ENCODE measurements at places on chromosomes 11 and 22.

- DNase-seq, result no peak
These were observed 175.3 kb downstream of the IGLL1 start for GRCh38 chr22:23404689-23405365.

- DNase-seq, result no peak
These were observed at the start of gene TRIM22 for GRCh38 chr11:5689551-5689983. TSS of gene TRIM22 (plus strand) at chr11:5689790. CDS start at chr11:5696233, 6,443 bp downstream.

DNA sequence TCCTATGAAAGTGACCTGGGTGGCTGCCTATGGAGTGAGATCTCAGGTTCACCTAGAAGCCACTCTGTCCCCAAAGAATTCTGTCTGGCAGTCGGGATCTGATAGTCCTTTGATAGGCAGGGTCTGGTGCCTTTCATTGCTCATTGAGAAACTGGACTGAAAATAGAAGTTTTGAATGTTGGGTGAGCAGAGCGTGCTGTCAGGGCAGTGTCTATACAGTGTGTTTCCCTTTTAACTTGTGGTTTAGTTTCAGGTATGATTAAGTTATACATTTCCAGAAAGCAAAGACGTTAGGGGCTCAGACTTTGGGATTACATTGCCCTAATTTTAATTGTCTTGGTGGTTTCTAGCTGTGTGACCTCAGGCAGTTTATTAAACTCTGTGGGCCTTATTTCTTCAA is 111.3 kb upstream of the PAX6 start:
- no peak for DNase-seq

DNA sequence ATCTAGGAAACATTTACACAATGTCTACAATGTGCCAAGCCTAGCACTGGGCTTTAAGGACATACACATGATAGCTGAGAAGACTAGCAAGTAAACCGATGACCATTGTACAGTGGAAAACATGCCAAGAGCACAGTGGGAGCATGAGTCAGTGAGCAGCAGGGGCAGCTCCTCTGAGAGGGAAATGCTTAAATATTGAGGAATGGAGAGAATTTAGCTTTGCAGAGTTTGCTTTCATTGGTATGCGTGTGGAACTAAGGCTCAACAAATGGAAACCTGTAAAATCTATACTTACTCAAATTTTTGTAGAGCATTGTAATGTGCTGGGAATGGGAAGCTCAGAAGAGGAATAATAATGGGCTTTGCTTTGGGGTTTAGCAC is 282.3 kb downstream of the ST3GAL4 start:
- no peak for DNase-seq

DNA sequence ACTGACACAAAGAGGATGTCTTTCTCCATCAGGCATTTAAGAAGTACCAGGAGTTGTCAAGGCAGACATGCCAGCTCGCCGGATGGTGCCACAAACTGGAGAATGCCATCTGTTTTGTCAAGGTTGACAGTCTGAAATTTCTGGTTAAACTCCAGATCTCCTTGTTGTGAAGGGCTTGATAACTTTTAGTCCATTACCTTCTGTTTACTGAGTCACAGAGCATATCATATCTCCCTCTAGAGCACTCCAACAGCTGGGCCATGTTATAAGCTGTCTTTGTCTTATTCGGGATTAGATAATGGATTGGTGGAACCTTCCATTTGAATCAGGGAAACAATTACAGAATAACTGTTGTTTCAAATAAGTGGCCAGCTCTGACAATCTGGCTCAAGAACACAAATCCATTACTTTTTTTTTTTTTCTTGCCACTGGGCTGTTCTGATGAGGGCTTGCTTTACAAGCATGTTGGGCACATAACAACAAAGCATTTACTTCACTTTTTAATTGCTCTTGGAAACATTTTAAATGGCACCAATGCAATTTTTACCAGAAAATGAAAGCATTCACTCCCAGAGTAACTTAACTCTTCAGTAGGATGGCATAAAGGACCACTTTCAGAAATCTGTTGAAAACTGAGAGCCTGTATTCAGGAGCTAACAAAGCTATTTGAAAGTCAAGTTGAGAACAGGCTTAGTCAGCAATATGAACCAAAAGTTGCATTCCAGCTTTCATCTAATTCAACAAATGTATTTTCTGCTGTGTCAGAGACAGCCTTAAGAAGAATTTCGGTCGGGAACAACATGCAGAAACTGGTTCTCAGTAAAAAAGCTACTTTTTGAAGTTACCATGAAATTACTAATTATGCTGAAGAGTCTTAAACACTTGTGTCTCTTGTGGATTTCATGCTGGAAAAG is 227.6 kb upstream of the PITPNB start:
- DNase-seq, result no peak

DNA sequence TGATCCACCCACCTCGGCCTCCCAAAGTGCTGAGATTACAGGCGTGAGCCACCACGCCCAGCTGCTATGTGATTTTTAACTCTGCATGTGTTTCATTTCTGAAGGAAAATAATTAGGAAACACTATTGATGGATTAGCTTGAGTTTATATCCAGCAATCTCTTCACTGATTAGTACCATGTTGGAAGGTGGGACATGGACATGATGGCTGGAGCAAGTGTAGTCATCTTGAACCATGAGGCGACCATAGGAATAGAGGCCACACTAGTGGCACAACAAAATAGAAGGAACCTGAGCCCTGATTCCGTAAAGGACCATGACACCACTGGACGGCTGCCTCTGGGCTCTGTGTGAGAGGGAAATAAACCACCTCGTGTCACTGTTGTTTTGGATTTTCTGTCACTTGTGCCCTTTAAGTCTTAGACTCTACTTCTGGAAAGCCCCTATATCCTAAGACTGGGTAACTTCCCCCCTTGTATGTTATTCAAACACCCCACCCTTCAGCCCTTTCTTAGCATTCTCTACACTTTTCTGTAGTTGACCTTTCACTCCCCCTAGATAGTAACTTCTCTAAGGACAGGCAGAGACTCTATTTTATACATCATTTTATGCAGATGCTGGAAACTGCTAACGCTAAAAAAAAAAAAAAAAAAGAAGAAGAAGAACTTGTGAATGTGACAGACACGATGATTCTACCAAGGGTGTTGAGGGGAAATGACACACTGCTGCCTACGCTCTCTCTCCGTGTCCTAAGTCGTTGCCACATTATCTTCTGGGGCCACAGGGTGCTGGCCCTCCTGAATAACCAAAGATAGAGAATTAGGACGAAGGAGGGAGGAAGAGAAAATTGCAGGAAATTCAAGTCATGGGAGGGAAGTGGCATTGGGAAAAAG is 2.7 kb upstream of the VPS37C start:
- DNase-seq, result no peak

DNA sequence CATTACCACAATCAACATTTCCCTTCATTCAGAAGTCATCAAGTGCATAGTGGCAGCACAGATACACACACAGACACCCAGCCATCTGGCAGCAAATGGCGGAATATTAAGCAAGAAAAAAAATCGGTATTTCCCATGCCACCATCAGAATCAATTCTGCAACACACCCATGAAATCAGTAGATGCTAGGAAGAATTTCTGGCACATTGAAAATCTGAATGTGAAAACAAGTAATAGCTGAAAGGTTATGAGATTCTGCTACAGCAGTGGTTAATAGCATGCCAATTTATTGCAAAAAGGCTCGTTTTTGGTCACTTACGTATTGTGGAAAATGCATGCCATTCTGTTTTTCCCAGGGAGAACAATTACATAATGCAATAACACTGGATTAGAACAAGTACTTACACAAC is 91.1 kb downstream of the PICALM start:
- no peak for DNase-seq

- no peak for DNase-seq
These were observed 65.7 kb upstream of the LMO1 start for GRCh38 chr11:8329336-8329735.

DNA sequence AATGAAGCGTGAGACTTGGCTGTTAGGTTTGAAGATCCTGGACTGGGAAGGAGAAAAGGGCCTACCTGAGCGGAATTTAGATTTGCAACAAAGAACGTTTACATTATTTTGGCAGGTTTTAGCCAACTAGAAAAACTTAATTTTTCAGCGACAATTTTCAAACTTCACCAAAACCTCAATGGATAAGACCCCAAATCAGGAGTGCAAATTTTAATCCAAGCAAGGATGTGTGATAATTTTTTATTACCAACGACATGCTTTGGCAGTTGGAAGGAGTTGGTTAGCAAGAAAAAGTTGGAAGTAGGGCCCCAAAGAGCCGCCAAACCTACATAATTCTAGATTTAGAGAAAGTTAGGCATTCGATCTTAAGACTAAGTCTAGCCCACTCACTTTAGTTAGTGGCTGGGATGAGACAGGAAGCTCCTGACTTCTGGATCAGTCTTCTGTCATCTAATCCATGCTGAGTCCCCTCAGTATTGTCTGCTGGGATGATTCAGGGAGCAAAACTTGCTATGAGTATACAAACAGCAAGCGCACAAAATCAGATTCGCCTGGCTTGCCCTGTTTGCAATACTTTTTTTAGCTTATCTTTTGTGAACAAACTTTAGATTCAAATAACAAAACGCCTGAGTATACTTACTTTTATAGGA is 787 bp upstream of the RDX start:
- no peak for DNase-seq

- DNase-seq, result no peak
These were observed 19.8 kb upstream of the GNB1L start for GRCh38 chr22:19874307-19875060.

DNA sequence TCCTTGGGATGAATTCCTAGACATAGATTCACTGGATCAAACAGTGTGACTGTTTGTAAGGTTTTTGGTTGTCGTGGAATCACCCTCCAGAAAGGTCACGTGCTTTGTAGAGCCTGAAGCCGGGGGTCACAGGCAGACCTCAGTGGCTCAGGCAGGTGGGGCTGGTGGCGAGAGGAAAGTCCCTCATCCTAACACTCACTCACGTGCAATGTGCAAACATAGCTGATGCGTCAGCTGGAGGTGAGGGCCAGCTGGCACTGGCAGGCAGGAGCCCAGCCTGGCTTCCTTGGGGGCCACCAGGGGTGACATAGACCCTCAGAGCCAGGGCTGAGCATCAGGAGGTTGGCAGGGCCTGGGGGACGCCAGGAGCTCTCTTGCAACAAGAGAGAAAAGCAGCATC is 90.0 kb downstream of the ARHGAP8 start:
- no peak for DNase-seq

DNA sequence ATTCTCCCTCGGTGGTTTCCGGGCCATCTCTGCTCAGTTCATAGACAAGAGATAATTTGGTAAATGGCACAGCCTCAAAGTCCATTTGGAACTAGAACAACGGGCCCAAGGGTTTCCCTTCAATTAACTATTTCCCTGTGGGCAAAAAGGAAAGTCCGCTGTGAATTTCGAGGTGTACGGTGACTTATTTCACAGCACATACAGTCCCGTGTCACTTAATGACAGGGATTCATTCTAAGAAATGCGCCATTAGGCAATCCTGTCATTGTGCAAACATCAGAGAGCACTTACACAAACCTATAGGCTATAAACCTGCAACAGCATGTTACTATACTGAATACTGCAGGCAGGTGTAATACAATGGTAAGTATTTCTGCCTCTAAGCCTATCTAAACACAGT is 551.6 kb downstream of the OPCML start:
- DNase-seq, result peak; percentile 49

Data from NCI-H748 treated with DMSO at 0.1 percent for 48 hours (cell line).